ENCODE measurements at places on chromosomes 1 and 21. TPM values are rescaled to one million over a fixed set of nuclear protein-coding genes. Genes with fewer than 3 reads are reported as not detected.

GRCh38 chr21:28975397-28975796 lies 17.3 kb downstream of the LTN1 start:
- DNase-seq = no peak

GRCh38 chr1:6011946-6012258 lies 19.7 kb upstream of the NPHP4 start:
- no peak for DNase-seq

- DNase-seq = no peak
Observed at GRCh38 chr1:93164816-93165215, 15.4 kb downstream of the TMED5 start.

GRCh38 chr1:183806125-183806524 lies 1.2 kb downstream of the RGL1 start:
- no peak for DNase-seq

GRCh38 chr1:39575191-39576015 lies 1.2 kb downstream of the PABPC4 start:
- DNase-seq = peak; percentile 74

DNA sequence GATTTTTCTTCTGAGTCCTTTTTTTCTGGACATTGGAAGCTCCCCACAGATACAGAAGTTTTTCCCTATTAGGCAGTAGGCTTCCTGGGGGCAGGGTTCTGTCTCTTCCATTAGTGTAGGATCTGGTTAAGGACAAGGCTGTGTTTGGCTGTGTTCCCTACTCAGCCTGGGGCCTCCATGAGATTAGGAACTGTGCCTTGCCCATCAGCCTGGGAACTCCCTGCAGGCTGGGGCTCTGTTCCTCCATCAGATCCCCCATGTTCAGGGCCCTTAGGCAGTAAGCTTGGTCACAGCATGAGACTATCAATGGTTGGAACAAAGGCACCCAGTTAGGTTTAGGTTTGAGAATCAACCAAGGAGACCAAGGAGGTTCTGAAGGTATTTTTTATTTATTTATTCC lies 22.7 kb downstream of the NAV1 start:
- DNase-seq = no peak

DNA sequence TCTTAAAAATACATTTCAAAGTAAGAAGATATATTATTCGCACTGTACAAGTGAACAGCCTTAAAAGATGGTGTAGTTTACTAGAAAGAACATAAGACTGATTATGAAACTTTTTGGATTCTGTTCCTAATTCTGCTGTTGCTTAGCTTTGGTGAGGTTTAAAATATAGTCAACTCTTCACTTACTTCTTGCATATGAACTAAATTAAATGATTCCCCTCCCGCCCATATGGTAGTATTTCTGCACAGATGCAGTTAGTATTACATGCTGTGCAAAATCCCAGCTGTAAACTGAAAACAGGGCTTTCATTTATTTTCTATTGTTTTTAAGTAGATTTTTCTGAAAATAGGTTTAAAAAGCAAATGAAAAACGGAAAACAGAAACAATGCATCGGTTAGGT lies 345.4 kb upstream of the NCAM2 start:
- DNase-seq = no peak

The KIRREL1 gene
- total RNA-seq = 0.11 TPM

The BACE2 gene
- 2.0 TPM for total RNA-seq
